ENCODE measurements at places on chromosomes 1 and 21.

- DNase-seq = no peak
These were observed 15.6 kb downstream of the SSX2IP start for GRCh38 chr1:84674705-84675104.

DNA sequence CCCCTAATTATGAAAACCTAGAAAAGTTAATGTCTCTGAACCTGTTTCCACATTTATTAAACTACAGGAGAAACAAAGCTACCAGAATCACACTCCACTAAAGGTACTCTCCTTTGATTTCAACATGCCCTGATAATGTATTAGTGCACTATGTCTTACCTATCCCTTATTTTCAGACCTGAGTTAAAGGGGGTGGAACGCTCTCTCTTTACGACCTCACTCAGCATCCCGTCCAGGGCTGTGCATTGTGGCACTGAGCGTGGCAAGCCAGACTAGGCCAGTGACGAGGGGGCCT lies 678 bp downstream of the LSM10 start:
- DNase-seq = peak; percentile 40

- DNase-seq = no peak
These were observed 74.7 kb upstream of the ZBTB40 start for GRCh38 chr1:22376976-22377375.

- no peak for DNase-seq
These were observed 23.4 kb downstream of the C8A start for GRCh38 chr1:56877973-56878372.

- DNase-seq = no peak
These were observed 2.1 kb downstream of the PFKL start for GRCh38 chr21:44301961-44302406.

DNA sequence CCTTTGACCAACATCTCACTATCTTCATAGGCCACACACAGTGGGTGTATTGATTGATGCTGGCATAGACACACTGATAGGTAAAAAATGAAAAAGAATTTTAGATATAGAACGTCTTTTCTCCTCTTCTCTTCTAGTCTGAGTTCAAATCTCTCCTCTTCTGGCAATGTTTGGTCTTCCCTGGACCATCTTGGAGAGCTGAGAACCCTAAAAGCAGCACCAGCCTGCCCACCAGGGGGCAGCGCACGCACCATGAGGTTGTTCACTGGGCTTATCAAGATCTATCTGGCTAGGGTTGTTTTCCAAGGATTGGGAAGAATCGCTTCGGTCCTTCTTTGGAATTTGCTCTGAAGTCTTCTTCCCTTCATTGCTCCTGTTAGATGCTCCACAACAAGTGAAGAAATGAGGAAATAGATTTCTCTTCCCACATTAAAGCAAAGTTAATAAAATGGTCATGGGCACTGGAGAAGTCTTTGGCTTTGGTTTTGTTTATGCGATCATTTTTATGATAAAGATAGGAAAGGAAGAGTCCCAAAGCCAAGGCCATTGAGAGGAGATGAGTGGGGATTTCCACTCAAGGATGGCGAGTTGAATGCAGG lies 104.0 kb upstream of the OLIG2 start:
- DNase-seq = peak; percentile 17

DNA sequence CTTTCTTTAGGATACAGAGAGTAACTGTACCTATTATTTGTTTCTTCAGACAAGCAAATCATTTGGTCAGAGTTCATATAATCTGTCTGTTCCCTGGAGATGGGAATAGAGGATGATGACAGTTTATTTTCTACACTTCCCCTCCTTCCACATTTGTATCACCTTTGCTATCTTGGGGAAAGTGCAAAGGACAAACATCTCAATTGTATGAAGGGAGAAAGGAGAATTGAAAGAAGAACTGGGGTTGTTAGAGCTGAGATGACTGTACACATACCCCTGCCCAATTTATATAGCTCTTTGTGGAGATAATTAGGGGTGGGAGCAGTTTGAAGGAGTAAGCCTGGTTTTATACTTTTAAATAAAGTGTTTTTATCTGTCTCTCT lies 14.0 kb downstream of the POLR3GL start:
- DNase-seq = no peak

DNA sequence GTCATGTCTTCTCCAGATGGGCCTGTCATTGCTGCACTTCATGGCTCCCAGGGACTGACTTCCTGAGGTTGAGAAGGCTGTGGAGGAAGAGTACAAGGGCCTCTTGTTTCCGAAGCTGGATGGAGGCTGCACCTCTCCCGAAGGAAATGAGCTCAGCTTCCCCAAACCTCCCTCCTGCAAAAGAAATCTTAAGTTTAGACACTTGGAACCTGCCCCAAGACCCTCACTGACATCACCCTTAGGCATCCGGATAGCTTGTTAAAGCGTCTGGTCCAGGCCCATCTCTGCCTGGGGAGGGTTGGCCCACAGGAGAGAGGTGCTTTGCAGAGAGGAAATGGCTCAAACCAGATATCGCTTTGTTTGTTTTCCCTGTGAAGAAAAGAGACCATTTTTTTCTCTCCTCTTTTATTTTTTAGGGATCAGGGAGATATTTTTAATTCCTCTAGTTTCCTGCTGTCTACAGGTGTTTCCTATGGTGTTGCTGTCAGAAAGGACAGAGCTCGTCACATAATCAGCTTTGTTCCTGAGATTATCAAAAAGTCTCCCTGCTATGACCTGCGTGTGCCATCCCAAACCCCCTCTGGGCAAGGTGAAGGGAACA lies 25.0 kb downstream of the RCSD1 start:
- DNase-seq = no peak

DNA sequence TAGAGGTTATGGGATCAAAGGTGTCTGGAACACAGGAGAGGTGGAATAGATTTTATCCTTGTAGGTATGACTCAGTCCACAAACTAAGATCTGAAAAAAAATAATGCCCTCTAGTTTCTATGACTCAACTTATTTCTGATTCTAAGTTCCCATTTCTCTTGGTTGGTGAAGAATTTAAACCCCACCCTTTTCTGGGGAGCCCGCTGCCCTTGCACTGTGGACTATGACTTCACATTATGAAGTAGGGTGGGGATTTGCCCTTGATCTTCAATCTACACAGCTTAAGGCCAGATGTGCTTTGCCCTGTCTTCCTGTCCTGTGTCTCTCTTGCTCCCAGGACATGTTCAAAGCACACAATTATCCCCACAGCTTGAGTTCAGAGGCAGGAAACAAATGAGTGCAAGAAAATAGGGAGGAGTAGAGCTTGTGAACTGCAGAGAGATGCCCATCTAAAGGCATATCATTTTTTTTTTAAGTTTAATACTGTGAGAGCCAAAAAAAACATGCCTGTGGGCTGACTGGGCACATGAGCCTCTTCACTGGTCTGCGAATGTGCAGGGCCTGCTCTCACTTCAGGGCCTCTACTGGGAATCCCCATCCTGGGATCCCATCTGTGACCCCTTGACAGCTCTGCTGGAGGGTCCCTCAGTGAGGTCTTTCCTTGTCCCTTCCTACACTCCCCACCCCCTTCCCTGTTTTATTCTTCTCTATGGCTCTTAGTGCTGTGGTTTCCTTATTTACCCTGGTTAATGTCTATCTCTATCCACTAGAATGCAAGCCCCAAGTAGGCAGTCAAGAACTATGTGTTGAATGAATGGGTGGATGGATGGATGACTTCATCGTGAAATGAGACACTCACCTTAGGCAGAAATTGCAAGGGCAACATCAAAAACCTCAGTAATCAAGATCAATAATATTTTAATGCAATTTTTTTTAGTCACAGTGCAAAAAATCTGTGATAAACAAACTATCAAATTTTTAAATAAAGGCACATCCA lies 61.5 kb downstream of the CD58 start:
- peak; percentile 85 for DNase-seq

DNA sequence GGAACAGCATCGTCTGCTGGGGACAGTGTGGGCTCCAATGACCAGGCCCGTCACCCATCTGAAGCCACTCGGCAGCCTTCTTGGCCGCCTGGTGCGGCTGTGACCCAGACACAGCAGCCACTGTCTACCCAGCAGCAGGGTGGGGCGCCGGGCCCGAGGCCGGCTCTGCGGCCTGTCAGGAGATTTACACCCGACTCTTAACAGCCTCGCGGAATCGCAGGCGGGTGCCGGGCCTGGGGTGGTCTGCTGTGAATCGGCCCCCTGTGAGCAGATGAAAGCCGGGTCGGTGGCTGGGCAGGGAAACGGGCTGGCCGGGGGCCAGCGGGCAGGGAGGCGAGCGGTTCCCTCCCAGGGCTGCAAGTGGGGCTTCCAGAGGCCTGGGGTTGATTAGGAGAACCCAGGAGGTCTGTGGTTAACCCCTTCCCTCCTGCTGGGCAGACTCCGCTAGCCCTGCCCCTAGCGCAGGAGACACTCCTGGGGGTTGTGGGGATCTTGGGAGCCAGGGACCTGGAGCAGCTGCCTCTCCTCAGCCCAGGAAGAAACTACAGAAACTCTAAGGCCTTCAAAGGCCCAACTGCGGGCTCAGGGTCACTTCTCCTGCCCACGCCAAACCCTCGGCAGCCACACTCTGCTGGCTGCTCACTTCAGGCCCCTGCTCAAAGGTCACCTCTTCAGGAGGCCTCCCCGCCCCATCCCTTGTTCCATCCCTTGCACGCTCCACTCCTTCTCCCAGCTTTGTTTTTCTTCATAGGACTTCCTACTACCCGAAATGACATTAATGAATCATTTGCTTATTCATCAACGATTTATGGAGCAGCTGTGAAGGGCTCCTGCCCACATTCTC lies 15.6 kb downstream of the RUNX3 start:
- DNase-seq = no peak

DNA sequence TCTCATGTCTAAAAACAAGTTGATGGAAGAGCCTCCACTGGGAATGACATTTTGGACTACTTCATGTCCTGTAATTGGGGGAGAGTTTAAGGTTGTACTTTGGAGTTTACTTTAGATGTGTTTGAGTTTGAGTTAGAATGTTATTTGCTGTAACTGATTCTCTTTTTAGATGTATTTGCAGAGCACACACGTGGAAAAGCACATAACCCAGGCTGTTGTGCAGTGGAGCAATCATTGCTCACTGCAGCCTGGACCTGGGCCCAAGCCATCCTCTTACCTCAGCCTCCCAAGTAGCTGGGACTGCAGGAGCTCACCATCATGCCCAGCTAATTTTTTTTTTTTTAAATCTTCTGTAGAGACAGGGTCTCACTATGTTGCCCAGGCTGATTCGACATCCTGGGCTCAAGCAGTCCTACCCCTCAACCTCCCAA lies 36.7 kb upstream of the SH3D21 start:
- no peak for DNase-seq

DNA sequence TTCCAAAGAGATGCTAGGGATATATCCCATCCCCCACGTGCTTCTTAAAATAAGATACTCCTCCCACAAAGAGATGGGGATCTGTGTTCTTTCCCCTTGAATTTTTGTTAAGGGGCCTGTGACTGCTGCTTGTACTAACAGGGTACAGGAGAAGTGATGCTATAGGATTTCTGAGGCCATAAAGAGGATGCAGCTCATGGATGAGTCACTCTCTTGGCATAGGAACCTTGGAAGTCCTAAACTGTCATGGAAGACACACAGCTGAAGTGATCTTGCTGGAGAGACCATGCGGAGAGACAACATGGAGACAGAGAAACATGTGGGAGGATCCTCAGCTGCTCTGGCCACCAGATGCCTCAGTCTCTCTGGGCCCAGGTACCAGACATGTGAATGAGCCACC lies 157.2 kb downstream of the S1PR1 start:
- DNase-seq = no peak

GRCh38 chr1:34843392-34844251 lies 15.9 kb downstream of the SMIM12 start:
- no peak for DNase-seq

DNA sequence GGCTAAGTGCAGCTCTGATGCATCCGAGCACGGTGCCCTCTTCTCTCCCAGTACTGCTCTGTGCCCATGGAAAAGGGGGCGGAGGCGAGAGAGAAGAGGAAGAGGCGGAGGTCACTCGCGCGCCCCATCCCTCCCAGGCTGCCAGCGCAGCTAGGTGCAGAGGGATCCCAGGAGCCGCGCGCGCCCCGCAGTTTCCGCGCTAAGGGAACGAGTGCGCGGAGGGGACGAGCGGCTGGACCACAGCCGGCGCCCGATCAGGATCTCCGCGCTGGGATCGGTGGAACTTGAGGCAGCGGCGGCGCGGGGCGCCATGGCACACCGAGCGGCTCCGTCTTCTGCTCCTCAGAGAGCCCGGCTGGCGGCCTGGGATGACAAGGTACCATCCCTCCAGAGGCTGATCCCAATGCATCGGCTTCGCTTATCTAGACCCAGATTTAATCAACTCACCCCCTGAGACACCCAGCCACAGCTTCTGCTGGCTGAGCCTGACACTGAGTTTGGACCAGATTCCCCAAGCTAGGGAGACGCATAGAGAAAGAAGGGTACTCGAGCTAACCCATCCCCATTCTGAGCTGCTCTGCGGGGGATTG lies at the start of gene PTGFR:
PTGFR (plus strand) TSS at position 114 of the 590 bp plus-strand sequence. CDS start 1,770 bp downstream, outside the sequence.
- DNase-seq = peak; percentile 85

GRCh38 chr1:12593621-12594066 lies 24.4 kb downstream of the DHRS3 start:
- DNase-seq = peak; percentile 75

DNA sequence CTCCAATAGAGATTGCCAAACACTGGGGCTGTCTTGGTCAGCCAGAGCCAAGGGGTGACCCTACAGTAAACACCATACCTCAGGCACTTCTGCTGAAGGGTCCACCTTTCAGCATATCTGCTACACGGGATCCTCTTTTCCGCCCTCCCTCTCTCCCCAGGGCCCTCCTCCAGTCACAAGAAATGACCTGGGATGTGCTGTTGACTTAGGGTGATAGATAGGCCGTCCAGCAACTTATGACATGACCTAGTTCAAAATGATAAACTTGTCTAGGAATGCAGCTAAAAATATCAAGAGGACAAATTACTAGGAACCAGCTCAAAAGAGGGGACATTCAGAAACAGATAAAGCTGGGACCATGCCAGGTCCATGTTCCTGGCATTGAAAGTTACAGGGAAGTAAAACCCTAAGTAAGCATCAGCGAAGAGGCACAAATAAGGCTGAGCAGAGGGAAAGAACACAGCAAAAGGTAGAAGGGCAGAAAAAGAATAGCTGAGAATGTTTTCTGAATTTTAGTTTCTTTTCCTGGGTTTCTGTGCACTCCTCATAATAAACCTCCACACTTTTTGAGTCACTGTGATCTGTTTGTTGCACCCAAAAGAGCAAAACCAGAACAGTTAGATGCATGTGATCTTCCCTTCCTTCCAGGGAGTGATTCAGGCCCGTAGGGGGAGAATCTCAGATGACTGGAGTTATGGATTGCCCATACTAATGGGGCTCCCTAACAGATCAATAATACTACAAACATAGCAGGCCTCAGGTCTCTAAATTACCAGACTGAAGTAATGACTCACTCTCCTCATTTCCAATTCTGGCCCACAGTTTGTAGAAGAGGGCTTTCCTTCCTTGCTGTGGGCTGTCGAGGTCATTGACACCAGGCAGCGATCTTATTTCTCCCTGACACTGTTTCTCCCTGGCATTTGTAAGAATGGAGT lies 48.9 kb upstream of the F3 start:
- DNase-seq = no peak

- DNase-seq = no peak
These were observed 1.2 kb downstream of the SPRR2B start for GRCh38 chr1:153070243-153070642.

GRCh38 chr1:218351391-218352074 lies 6.4 kb downstream of the TGFB2 start:
- peak; percentile 31 for DNase-seq

Data from MG63 (cell line).